ENCODE measurements at places on chromosomes 1 and 21.

DNA sequence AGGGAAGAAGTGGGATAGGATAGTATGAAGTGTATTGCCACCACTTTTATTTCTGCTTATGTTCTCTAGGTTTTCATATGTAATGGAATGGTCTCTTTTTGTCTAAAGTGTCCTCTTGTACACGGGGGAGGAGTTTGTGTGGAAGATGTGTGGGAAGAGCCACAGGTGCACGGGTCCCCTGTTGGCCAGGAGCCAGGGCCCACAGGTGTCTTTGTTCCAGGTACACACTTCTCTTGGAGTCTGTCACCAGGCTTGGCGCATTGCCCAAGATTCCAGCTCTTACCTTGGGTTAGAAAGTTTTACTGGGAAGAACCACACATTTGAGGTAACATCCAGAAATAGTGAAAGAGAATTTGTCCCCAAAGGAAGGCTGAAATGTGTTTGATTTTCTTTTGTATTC lies 10.5 kb downstream of the TENT5C start:
- DNase-seq, result no peak

DNA sequence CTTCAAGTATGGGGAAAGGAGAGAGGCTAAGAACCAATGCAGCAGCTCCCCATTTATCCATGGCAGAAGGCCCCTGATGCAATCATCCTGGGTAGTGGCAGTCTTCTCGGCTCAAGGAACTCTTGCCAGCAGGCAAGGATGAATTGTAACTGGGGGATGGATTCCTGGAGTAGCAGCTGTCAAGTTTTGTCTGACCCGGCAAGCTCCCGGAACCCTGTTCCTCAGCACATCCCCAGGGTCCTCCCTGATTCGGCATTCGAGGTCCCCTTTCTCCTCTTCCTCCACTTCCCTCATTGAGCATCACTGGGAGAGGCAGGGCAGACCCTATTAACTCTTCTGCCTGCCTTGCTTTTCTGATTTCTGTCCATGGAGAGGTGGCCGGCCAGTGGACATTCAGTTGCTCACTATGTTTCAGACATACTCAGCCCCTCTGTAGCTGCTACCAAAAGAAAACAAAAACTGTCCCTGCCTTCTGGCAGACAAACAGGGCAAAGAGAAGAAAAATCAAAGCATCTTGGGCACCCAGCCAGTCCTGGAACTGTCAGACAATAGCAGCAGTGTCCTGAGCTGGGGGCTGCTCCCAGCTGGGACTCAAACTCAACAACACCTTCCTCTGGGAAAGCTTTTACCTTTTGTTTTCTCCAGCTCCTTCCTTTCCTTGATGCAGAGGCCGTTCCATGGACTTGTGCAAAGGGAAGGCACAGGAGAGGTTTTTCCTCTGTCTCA lies 5.6 kb upstream of the PTCH2 start:
- DNase-seq, result no peak

DNA sequence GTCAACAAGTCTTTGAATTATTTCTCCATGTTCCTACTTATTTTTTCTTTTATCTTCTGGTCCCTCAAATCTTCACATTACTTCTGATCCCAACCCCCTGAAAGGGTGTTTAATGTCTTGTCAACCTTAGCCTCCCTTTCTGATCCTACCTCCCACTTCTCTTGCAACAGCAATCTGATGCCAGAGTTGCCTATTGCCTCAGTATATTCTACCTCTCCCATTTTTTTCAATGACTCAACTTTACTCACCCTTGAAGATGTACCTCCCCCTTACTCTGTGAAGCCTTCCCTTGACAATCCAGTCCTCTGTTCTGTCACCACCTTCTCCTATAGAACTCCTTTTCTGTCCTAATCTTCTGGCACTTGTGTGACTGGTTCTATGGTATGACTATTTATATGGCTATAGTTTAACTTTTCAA lies 99.5 kb upstream of the CD55 start:
- DNase-seq, result no peak

DNA sequence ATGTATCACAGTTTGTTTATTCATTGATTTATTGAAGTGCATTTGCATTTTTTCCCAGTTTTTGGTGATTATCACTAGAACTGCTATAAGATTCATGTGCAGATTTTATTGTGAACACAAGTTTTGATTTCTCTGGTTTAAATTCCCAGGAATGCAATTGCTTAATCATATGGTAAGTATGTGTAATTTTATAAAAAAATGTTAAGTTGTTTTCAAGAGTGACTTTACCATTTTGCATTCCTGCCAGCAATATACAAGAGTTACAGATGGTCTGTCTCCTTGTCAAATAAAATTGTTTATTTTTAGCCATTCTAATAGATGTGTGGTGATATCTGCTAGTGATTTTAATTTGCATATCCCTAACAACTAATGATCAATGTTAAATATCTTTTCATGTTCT lies 127.3 kb upstream of the APP start:
- DNase-seq, result no peak

DNA sequence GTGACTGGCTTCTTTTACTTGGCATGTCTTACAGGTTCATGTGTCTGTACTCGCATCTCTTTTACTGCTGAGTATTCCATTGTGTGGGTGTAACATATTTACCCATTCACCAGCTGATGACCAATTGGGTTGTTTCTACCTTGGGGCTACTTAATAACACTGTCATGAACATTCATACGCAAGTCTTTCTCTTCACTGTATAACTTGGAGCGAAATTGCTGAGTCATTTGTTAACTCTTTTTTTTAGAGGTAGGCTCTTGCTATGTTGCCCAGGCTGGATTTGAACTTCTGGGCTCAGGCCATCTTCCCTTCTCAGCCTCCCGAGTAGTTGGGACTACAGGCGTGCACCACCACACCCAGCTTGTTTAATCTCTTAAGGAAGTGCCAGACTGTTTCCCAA lies 6.5 kb downstream of the PYCR2 start:
- DNase-seq, result no peak

DNA sequence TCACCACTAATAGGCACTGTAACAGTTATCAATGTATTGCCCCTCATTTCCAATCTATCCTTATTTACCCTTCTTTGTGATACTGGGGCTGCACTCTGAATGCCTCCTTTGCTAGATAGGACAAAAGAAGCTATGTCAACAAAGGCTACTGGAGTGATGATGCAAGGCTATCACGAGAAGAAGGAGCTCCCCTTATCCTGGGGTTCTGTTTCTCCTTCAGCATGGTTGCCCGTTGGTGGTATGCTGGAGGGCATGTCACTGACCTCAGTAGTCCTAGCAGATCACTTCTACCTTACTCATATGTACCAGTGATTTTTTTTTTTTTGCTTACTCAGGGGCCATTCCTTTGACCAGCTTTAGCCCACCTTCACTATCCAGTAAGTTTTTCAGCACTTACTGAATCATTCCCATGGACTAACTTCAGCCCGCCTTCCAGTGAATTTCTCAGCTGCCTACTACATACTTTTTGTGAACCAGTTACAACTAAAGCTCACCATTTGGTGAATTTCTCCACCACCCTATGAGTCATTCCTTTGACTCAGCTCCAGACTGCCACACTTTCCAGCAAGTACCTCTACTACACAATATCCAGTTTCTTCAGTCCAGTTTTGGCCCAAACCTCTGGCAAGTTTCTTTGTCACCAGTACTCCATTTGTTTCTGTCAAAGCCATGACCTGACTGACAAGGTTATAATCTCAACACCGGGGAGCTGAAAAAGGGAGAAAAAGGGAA lies 944.5 kb downstream of the KCNT2 start:
- no peak for DNase-seq

DNA sequence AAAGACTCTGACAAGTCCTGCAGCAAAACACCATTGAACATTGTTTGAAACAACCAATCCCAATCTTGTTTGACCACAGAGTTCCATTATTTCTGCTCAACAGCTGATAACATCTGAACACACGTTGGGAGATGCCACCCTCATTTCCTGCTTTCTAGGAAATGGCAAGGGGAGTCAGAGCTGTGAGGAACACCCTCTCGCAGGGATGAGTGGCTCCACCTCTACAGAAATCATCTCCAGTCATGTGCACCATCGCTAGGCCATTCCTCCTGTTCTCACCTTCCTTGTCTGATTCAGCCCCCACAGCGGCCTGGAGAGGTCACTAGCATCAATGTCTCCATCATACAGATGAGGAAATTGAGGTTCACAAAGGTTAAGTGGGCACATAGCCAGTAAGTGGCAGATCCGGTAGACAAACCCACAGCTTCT lies 22.4 kb upstream of the RUNX3 start:
- DNase-seq, result no peak

GRCh38 chr1:186487163-186487562 lies 26.2 kb upstream of the PDC start:
- no peak for DNase-seq

GRCh38 chr1:153364766-153365666 lies 7.4 kb downstream of the S100A9 start:
- DNase-seq, result no peak

- no peak for DNase-seq
Measured at GRCh38 chr21:32914424-32915039, 111.2 kb upstream of the OLIG2 start.

DNA sequence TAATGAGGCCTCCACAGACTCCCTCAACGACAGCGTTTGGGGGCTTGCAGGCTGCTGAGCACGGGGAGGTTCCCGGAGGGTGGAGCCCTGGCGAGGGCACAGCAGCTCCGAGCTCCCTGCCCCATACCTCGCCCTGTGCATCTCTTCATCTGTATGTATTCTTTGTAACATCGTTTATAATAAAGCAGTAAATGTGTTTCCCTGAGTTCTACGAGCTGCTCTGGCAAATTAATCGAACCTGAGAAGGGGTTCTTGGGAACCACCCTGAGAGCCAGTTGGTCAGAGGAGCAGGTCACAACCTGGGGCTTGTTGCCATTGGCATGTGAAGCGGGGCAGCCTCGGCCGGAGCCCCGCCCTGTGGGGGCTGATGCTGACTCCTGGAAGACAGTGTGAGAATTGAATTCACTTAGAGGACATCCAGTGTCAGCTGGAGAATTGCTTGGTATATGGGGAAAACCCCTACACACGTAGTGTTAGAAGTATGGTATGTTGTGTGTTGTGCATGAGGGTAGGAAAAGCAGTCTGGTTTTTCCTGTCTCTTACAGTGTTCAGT lies 11.5 kb downstream of the SLC37A1 start:
- no peak for DNase-seq

- no peak for DNase-seq
Measured at GRCh38 chr1:154773551-154773950, 96.5 kb downstream of the KCNN3 start.

GRCh38 chr1:220952961-220953643 lies 73.9 kb downstream of the HLX start:
- DNase-seq, result no peak

- no peak for DNase-seq
Measured at GRCh38 chr1:22592919-22593790, 29.9 kb downstream of the EPHA8 start.

GRCh38 chr1:30969903-30970302 lies 61.3 kb upstream of the SDC3 start:
- DNase-seq, result no peak

DNA sequence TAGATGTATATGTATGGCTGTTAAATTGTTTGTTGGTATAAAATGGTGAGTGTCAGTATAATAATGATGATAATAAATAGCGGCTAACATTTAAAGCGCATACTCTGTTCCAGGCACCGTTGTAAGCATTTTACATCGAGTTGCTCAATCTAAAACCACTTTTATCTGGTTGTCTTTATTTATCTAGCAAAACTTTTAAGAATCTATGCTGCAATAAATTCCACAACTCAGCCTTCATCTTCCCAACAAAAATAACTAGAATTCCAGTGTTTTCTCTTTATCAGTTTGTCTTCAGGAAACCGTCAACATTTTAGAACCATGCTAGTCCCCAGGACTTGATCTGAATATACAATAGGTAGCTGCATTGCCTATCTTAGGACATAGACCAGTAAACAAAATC lies 19.3 kb upstream of the SLC16A1 start:
- no peak for DNase-seq

GRCh38 chr1:236417336-236417735 lies 23.2 kb downstream of the EDARADD start:
- DNase-seq, result no peak

DNA sequence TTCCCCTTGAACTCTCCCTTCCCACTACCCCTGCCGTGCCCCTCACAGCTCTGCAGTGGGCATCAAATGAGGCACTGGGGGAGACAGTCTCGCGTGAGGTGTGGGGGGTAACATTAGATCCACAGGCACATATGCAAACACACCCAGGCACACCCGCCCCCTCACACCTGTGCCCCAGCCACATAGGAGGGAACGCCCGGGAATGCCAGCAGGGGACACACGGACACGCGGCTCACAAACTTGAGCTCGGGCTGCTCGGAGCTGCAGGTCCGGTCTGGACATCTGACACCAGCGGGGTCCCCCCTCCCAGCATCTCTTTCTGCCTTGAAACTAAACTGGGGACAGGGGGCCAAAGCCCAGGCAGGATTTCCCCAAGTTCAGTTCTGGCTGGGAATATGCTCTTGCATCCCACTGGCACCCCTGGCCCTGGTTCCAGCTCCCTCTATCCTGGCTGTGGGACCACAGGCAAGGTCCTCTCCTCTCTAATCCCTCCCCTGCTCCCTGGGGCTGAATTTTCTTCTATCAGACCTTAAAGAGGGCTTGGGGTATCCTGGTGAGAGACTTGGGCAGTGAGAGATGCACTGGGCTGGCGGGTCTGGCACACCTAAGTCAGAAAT lies 30.6 kb downstream of the CDCP2 start:
- DNase-seq, result no peak

- DNase-seq, result no peak
Measured at GRCh38 chr1:182527680-182528079, 61.4 kb downstream of the RNASEL start.

DNA sequence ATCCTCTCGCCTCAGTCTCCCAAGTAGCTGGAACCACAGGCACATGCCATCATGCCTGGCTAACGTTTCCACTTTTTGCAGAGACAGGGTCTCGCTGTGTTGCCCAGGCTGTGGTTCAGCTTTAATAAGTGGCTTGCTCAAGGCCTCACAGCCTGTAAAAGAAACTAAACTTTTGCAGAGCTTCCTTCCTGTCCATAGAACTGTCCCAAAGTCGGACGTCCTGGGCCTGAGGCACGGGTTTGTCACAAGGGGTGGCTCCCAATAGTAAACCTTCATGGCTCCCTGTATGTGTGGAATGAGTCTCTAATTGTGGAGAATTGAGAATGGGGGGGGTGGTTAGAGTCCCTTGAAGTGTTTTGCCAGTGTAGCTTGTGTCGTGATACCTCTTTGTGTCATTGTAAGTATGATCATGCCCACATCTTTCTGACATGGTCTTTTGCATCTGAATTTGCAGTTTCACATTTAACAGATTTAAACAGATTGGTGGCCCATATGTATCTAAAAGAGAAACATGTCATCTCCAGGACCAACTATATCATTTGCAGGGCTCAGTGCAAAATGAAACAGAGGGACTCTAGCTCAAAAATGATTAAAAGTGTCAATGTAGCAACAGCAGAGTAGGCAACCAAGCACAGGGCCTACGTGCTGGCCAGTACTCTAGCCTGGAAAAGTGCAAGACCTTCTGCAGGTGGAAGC lies 332.1 kb downstream of the KIF26B start:
- no peak for DNase-seq

Measured in NCI-H1930 (cell line).